ENCODE measurements at places on chromosomes 4 and X.

GRCh38 chr4:4930677-4931076 is 71.2 kb downstream of the MSX1 start:
- no peak for DNase-seq

DNA sequence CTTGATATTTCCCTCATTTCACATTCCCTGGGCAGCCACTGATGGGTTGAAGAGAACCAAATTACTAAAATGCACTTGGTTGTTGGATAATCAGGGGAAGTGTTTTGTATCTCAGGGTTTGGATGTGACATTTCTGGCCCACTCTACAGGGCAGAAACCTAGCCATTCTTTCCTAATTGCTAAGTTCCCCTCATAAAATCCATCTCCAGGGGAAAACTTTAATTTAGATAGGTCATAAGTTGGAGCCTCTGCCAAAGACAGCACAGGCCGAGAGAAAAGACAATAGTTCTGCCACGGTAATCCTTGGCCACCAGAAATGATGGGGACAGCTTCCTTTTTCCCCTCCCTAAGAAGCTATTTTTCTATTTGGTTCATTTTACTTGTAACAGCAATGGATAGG is 192.7 kb upstream of the C1QTNF7 start:
- no peak for DNase-seq

GRCh38 chr4:142124874-142125273 is 488.5 kb downstream of the IL15 start:
- no peak for DNase-seq

DNA sequence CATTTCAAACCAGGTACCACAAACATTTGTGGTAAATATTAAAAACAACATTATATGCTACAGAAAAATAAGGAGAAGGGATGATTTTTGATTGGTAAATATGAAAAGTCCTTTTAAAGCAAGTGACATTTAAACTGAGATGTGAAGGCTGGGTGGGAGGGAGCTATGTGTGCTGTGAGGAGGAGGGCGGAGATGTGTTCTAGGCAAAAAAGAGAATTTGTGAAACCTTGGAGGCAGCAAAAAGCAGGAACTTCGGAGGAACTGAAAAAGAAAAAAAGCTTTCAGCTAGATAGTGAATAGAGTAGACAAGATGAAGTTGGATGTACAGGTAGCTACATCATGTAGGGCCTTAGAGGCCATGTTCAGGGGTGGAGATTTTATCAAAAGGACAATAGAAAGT is 10.1 kb upstream of the ARAP2 start:
- DNase-seq = no peak

DNA sequence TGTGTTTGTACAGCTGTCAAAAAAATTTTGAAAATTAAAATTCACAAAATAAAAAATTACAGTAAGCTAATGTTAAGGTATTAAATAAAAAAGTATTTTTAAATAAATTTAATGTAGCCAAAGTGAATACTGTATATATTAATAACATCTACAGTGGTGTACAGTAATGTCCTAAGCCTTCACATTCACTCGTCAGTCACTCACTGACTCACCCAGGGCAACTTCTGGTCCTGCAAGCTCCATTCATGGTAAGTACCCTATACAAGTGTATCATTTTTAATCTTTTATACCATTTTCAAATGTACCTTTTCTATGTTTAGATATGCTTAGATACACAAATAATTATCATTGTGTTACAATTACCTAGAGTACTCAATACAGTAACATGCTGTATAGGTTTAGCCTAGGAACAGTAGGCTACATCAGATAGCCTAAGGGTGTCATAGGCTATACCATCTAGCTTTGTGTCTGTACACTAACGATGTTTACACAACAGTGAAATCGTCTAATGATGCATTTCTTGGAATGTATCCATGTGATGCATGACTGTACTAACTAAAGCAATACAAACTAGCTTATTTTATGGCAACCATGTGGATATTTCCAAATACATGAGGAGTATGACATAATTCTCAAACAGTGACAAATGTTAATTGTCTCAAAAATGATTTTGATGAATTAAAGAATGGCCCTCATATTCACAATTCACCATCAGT is 13.7 kb downstream of the DDX60 start:
- no peak for DNase-seq

DNA sequence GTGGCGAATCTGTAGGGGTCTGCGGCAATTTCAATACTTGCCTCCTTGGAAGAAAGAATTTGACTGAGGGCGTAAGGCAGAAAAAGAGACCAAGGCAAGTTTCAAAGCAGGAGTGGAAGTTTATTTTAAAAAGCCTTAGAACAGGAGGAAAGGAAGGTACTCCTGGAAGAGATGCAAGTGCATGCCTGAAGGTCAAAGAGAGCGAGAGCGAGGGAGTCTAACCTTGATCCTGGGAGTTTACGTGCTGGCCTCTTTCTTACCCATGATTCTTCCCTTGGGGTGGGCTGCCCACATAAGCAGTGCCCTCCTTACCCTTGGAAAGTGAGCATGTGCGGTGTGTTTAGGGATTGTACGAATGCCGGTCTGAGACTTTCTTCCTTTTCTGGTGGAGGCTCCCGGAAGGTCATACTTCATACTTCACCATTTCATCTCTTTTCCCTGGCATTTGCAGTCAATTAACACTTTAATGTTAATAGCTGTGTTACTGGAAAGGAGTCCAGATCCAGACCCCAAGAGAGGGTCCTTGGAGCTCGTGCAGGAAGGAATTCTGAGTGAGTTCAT is 40.0 kb downstream of the ARSD start:
- DNase-seq = no peak

DNA sequence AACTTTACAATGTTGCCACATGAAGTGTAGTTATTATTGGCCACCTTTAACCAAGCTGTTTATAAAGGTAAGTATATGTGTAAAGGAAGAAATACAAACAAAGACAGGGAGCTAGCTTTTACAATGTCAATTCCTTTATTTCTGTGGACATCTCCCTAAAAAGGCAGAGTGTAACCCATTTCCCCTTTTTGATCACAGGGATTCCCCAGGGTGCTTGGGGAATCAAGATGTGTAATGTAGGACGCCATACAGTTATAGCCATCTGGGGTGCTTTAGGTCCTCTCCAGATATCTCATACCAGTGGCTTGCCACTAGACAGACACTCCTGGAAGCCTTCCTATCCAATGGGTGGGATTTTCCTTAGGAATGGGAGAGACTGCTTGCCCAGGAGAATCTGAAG is 4.2 kb upstream of the CUL4B start:
- no peak for DNase-seq

Measured in stimulated activated CD8-positive, alpha-beta memory T cell treated with anti-CD3 and anti-CD28 coated beads, Interleukin-2, amount 100 ng/mL, for 48 hours (primary cell).